ENCODE measurements at places on chromosomes 3 and 15. TPM values are rescaled to one million over a fixed set of nuclear protein-coding genes. Genes with fewer than 3 reads are reported as not detected.

LAMB2 gene
- 72.0 TPM for total RNA-seq

EXD1 gene
- 0.35 TPM for total RNA-seq

MLF1 gene
- 30.6 TPM for total RNA-seq

A4GNT gene
- total RNA-seq, result not detected

SERF2 gene
- 499 TPM for total RNA-seq

CELSR3 gene
- 3.8 TPM for total RNA-seq

SERPINI1 gene
- total RNA-seq, result 2.4 TPM

GATM gene
- total RNA-seq, result 2.8 TPM

RFX7 gene
- total RNA-seq, result 17.0 TPM

GUCA1C gene
- not detected for total RNA-seq

GNAT1 gene
- 0.48 TPM for total RNA-seq

PLSCR5 gene
- total RNA-seq, result not detected

KIF23 gene
- 85.1 TPM for total RNA-seq

NANOGP8 gene
- not detected for total RNA-seq

CPLX3 gene
- not detected for total RNA-seq

C3orf80 gene
- total RNA-seq, result 0.96 TPM

ISL2 gene
- 3.5 TPM for total RNA-seq

P2RY1 gene
- 0.54 TPM for total RNA-seq

ANKRD34C gene
- total RNA-seq, result not detected

SLC12A1 gene
- not detected for total RNA-seq

PLSCR4 gene
- total RNA-seq, result 7.3 TPM

AMIGO3 gene
- total RNA-seq, result 0.83 TPM

PATL2 gene
- total RNA-seq, result 0.12 TPM

CLDN18 gene
- not detected for total RNA-seq

ADGRG7 gene
- total RNA-seq, result not detected

VEPH1 gene
- 0.25 TPM for total RNA-seq

VIPR1 gene
- total RNA-seq, result 2.3 TPM

ST6GAL1 gene
- total RNA-seq, result 3.8 TPM

RASGRP1 gene
- total RNA-seq, result 0.35 TPM

PRTG gene
- 8.6 TPM for total RNA-seq

GOLGA6L4 gene
- 0.39 TPM for total RNA-seq

PPP1R2 gene
- total RNA-seq, result 18.7 TPM

ICE2 gene
- 26.7 TPM for total RNA-seq

STRC gene
- total RNA-seq, result 0.06 TPM

MUC20 gene
- 0.74 TPM for total RNA-seq

PHLDB2 gene
- total RNA-seq, result 13.4 TPM

ZPLD1 gene
- total RNA-seq, result not detected

C15orf62 gene
- not detected for total RNA-seq

EAF2 gene
- total RNA-seq, result 1.9 TPM

LIPC gene
- total RNA-seq, result not detected

KCNMB3 gene
- 1.3 TPM for total RNA-seq

EBLN2 gene
- 0.41 TPM for total RNA-seq

All from A549 treated with dexamethasone at 1 μM for 4 hours (cell line).